ENCODE measurements at places on chromosomes 7 and 10. TPM values are rescaled to one million over a fixed set of nuclear protein-coding genes. Genes with fewer than 3 reads are reported as not detected.

DNA sequence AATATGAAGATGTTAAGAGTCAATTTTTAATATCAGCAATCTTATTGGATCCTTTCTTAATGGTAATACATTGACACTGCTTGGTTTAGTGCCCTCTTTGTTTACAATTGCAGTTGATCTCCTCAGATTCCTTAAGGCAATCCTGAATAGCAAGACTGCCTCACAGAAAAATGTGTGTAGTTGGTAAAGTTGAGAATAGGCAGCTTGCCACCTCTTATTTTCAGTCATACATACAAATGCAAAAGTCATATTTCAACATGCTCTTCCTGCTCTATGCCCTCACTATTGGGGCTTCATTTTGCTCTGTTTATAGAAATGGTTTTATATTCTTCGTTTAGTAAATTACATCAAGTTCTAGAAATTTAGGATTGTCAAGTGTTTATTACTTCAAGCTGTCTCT, 661.1 kb upstream of the ANKRD30A start:
- no peak for DNase-seq
- H3K27me3 ChIP-seq = no peaks in the 10 kb centered on the region
- no peak overlapping the region for H3K4me3 ChIP-seq
- H3K4me1 ChIP-seq = no peaks in the 10 kb centered on the region

DNA sequence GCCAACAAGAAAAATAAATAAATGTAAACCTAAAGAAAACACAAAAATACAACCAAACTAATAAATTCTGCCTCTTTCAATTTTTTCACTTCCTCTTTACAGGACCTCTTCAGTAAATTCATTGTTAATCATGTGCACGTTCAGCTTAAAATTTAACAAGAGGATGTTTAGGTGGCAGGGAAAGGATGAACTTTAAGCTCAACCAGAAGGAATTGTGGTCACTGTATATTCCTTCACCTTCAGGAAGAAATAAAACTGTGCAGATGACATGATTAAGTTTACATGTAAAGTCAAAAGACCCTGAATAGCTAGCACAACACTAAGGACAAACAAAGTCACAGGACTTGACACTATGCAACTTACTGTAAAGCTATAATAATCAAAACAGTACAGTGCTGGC, 33.0 kb downstream of the KIF5B start:
- no peaks in the 10 kb centered on the region for H3K4me1 ChIP-seq
- DNase-seq = no peak
- H3K4me3 ChIP-seq = no peak overlapping the region
- H3K27ac ChIP-seq = no peak overlapping the region

The CNNM1 gene
- total RNA-seq = 0.17 TPM

- peak within 1 kb of the TSS; percentile 51 for H3K4me3 ChIP-seq
- H3K27ac ChIP-seq = no peak within 1 kb of the TSS
- peak; percentile 49 for DNase-seq
- peaks cover 15% of the 10 kb centered on the region for H3K4me1 ChIP-seq
Observed at GRCh38 chr10:90857635-90858460, at the start of gene HTR7. TSS of gene HTR7 (minus strand) at chr10:90858039. CDS start at chr10:90857671, 368 bp downstream.

- DNase-seq = no peak
- no peaks in the 10 kb centered on the region for H3K36me3 ChIP-seq
- H3K4me3 ChIP-seq = no peak overlapping the region
- H3K27ac ChIP-seq = no peak overlapping the region
Observed at GRCh38 chr10:121058082-121058481, 206.9 kb downstream of the WDR11 start.

- no peaks in the 10 kb centered on the region for H3K4me1 ChIP-seq
- no peak overlapping the region for H3K27ac ChIP-seq
- no peak overlapping the region for H3K4me3 ChIP-seq
Observed at GRCh38 chr7:47635091-47636080, 53.5 kb upstream of the TNS3 start.

- no peak overlapping the region for H3K27ac ChIP-seq
- peaks cover 10% of the 10 kb centered on the region for H3K4me1 ChIP-seq
- H3K36me3 ChIP-seq = peaks cover 14% of the 10 kb centered on the region
- H3K4me3 ChIP-seq = no peak overlapping the region
Observed at GRCh38 chr7:135964274-135964673, 12.9 kb downstream of the MTPN start.

DNA sequence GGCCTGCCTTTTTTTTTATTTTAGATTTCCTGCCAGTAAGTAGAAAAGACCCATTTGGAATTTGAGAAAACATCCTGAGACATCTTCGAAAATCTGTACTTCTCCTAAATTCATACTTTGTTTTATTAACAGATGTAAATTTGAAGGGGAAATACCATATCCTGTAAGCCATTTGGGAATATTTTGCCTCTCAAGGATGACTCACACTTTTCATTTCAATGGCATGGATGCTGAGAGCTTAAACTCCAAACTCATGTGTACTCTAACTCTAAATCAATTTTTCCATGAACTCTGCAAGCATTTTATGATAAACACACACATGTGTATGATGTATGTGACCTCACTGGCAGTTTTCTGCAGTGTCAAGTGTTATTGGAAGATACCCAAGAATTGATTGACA, 89.0 kb downstream of the SEMA3A start:
- no peaks in the 10 kb centered on the region for H3K4me1 ChIP-seq
- no peak for DNase-seq
- H3K27me3 ChIP-seq = no peaks in the 10 kb centered on the region
- no peak overlapping the region for H3K27ac ChIP-seq
- H3K36me3 ChIP-seq = no peaks in the 10 kb centered on the region

DNA sequence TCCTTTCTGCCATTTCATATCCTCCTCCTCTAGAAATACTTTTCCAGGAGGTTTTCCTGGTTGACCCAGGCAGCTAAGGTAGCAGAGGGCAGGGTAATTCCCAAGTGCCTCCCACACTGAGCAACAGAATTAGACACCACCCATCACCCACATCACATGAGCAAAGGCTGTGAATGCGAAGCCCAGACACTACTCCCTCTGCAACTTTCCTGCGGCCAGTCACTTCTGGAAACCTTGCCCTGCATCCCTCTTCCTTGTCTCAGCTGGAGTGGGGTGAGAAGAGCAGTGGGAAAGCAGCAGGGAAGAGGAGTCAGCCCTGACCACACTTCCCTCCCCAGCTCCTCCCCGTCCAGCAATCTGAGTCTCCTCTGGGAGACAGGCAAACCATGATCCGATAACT, 15.2 kb downstream of the TMEM176B start:
- peaks cover 3% of the 10 kb centered on the region for H3K27me3 ChIP-seq
- H3K4me3 ChIP-seq = no peak overlapping the region
- H3K27ac ChIP-seq = no peak overlapping the region

The ADIRF gene
- not detected for total RNA-seq

GRCh38 chr7:37031571-37032257, 307.4 kb upstream of the AOAH start:
- no peak overlapping the region for H3K4me3 ChIP-seq
- H3K27ac ChIP-seq = no peak overlapping the region
- H3K4me1 ChIP-seq = no peaks in the 10 kb centered on the region
- H3K27me3 ChIP-seq = no peaks in the 10 kb centered on the region
- DNase-seq = no peak

- H3K27ac ChIP-seq = no peak overlapping the region
- H3K36me3 ChIP-seq = no peaks in the 10 kb centered on the region
- H3K4me3 ChIP-seq = no peak overlapping the region
- no peaks in the 10 kb centered on the region for H3K27me3 ChIP-seq
- no peaks in the 10 kb centered on the region for H3K4me1 ChIP-seq
Observed at GRCh38 chr7:89477991-89478390, 676.3 kb upstream of the STEAP1 start.

- H3K27ac ChIP-seq = no peak overlapping the region
- no peaks in the 10 kb centered on the region for H3K4me1 ChIP-seq
- peak; percentile 13 for DNase-seq
- no peaks in the 10 kb centered on the region for H3K27me3 ChIP-seq
- no peaks in the 10 kb centered on the region for H3K36me3 ChIP-seq
Observed at GRCh38 chr10:93357680-93358079, 124.5 kb downstream of the MYOF start.

DNA sequence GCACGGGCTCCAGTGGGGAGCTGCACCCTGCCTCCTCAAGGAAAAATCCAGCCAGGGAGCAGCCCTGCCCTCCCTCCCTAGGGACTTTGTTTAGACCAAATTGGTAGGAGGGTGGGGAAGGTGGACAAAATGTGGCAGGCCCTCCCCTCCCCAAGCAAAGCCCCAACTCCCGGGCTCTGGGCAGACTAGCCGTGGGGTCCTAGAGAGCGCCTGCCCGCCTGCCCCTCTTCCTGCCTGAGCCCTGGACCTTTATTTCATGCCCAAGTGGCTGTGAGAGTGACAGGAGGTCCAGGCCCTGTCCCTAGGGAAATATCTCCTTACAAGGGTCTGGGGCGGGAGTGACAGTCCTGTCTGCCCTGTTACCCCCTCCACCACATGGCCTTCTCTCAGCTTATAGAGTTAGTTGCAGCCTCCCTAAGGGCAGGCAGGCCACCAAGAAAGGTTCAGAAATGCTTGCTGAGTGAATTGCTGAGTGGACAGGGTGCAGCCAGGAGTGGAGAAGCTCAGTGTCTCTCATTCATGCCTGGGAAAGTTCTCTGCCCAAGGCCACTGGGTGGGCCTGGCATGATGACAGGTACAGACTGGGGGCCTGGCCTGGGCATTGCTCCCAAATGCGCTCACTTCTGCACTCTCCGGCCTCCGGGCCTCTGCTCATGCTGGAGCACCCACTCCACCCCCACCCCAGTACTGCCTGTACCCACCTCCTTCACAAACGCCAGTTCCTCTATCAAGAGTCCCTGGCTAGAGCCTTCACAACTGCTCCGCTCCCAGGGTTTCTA, 25.2 kb downstream of the DNAJB12 start:
- no peak for DNase-seq
- no peaks in the 10 kb centered on the region for H3K27me3 ChIP-seq
- H3K4me1 ChIP-seq = peaks cover 94% of the 10 kb centered on the region
- H3K4me3 ChIP-seq = no peak overlapping the region
- peak overlapping the region; percentile 7 for H3K27ac ChIP-seq
- H3K36me3 ChIP-seq = peaks cover 2% of the 10 kb centered on the region

- H3K27me3 ChIP-seq = no peaks in the 10 kb centered on the region
- H3K36me3 ChIP-seq = peaks cover 38% of the 10 kb centered on the region
- H3K27ac ChIP-seq = no peak overlapping the region
- H3K4me3 ChIP-seq = no peak overlapping the region
- no peak for DNase-seq
- peaks cover 52% of the 10 kb centered on the region for H3K4me1 ChIP-seq
Observed at GRCh38 chr7:5384618-5385017, 39.0 kb downstream of the TNRC18 start.

GRCh38 chr10:67662415-67662814, 33.6 kb downstream of the CTNNA3 start:
- H3K36me3 ChIP-seq = no peaks in the 10 kb centered on the region
- no peaks in the 10 kb centered on the region for H3K27me3 ChIP-seq
- DNase-seq = no peak
- H3K4me3 ChIP-seq = no peak overlapping the region
- no peaks in the 10 kb centered on the region for H3K4me1 ChIP-seq

GRCh38 chr10:51231754-51232153, 157.5 kb downstream of the PRKG1 start:
- no peaks in the 10 kb centered on the region for H3K4me1 ChIP-seq
- H3K27me3 ChIP-seq = no peaks in the 10 kb centered on the region
- no peak overlapping the region for H3K27ac ChIP-seq
- H3K36me3 ChIP-seq = no peaks in the 10 kb centered on the region

The IDI2 gene
- total RNA-seq = not detected

The CLRN3 gene
- not detected for total RNA-seq

The TAC1 gene
- total RNA-seq = not detected

DNA sequence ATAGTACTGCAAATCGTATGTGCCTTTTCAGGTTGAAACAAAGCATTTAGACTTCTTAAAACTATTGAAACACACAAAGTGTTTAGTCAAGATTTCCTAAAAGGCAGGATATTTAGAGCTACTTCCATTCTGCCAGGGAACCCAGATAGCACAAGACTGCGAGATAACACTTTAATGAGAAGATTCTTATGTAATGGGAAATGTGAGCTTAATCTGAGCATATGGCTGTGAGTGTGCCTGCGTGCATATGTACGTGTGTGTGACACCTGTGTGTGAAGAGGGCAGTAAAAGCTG, 14.3 kb upstream of the JCAD start:
- no peaks in the 10 kb centered on the region for H3K4me1 ChIP-seq
- no peak overlapping the region for H3K27ac ChIP-seq
- DNase-seq = no peak

DNA sequence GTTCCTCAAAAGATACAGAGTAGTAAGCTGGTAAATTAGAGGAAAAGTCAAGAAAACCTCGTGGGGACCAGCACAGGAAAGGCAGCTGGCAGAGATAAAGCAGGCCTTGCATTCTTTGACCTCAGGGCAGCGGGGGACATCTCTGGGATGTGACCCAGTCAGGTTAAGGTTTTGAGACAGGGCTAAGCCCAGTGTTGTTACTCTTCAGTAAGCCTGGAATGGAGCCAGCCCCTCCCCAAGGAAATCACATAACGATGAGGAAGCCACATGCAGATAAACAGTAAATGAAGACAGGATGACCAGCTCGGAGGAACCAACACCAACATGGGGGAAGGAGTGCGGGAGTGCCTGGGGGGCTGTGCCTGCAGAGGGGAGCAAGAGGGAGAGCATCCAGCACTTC, 99.6 kb downstream of the JAZF1 start:
- no peak overlapping the region for H3K4me3 ChIP-seq
- H3K36me3 ChIP-seq = no peaks in the 10 kb centered on the region
- H3K27ac ChIP-seq = no peak overlapping the region
- DNase-seq = no peak
- H3K27me3 ChIP-seq = no peaks in the 10 kb centered on the region

The SLC26A3 gene
- not detected for total RNA-seq

- no peak for DNase-seq
- no peaks in the 10 kb centered on the region for H3K4me1 ChIP-seq
- H3K27ac ChIP-seq = no peak overlapping the region
- no peaks in the 10 kb centered on the region for H3K36me3 ChIP-seq
Observed at GRCh38 chr10:61830846-61831273, 70.6 kb upstream of the ARID5B start.

DNA sequence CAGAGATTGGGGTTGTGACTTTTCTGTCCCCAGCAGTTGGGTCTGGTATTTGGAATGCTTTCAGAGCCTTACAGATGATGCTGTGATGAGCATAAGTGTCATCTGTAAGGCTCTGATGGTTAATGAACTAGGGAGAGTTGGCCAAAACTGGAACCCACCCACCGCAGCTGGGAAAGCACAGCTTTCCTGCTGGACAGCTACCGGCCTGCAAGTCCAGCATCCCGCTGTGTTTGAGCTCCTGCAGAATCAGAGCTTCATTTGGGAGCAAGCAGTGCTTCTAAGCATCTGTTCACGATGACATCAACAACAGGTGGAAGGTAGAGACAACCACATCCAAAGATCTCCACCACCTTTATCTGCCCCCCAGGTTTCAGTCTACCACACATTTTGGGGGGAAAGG, 11.7 kb downstream of the UCN3 start:
- no peaks in the 10 kb centered on the region for H3K36me3 ChIP-seq
- no peak for DNase-seq
- H3K27me3 ChIP-seq = no peaks in the 10 kb centered on the region
- no peak overlapping the region for H3K27ac ChIP-seq
- H3K4me1 ChIP-seq = no peaks in the 10 kb centered on the region

GRCh38 chr10:68121852-68122251, 12.6 kb downstream of the MYPN start:
- H3K27me3 ChIP-seq = no peaks in the 10 kb centered on the region
- H3K4me1 ChIP-seq = no peaks in the 10 kb centered on the region
- H3K36me3 ChIP-seq = no peaks in the 10 kb centered on the region
- no peak for DNase-seq
- no peak overlapping the region for H3K4me3 ChIP-seq
- H3K27ac ChIP-seq = no peak overlapping the region
